ENCODE measurements at places on chromosomes 3 and 15. TPM values are rescaled to one million over a fixed set of nuclear protein-coding genes. Genes with fewer than 3 reads are reported as not detected.

GRCh38 chr3:9508781-9509180 lies 44.8 kb downstream of the LHFPL4 start:
- no peak for DNase-seq

- DNase-seq = no peak
Observed at GRCh38 chr3:187920913-187921312, 175.6 kb upstream of the BCL6 start.

- no peak for DNase-seq
Observed at GRCh38 chr3:129389572-129389937, 38.9 kb downstream of the EFCAB12 start.

DNA sequence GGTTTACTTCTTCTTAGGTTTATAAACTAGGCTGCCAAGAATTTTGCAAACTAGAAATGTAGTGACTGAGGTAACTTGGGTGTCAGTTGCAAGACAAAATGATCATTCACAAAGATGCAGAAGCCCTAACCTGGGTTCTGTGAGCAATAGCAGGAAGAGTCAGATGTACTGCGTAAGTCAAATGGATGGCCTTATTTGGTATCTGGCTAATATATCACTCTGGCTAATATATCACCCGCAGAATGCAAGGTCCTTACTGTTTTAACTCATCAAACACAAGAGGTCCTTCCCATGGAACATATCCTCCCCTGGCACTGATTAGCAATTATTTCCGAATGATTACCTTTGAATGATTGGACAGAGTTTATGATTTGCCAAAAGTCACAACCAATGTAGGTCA lies 37.4 kb downstream of the RBMS3 start:
- DNase-seq = no peak

- peak; percentile 38 for DNase-seq
Observed at GRCh38 chr3:10551139-10551538, 45.8 kb upstream of the ATP2B2 start.

DNA sequence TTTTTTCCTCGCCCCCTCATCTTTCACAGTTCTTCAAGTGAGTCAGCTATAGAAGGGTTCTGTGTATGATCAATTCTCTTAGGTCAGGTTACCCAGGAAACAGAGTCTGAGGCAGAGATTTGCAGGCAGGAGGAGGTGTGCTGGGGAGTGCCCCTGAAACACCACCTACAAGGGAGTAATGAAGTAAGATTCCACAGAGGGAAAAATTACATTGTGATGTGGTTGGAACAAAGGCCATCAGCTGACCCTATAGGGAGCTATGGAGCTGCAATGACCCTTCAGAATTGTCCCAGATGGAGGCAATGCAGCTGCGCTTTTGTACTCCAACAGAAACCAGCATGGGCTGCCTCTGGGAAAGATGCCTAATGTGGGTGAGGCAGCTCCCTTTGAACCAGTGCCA lies 142.2 kb upstream of the CNTN3 start:
- DNase-seq = no peak

DNA sequence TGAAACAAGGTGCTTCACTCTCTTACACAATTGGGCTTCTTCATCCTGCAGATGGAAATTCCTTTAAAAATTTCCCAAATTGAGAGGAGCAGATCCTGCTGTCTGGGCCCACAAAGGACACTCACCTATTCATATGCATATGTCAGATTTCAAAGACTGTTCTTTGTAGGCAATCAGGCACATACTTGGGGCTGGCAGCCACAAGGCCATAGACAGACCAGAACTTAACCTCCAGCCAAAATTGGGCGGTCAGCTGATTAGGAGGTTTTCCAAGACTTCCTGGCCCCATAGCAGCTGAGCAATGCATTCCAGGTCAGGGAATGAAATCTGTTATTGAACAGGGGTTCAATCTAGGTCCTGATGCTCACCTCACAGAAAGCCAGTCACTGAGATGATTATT lies 15.0 kb upstream of the HPS3 start:
- DNase-seq = no peak

GRCh38 chr3:140794507-140794906 lies 116.6 kb downstream of the TRIM42 start:
- DNase-seq = no peak

- DNase-seq = no peak
Observed at GRCh38 chr3:123547881-123548519, 36.9 kb downstream of the HACD2 start.

DNA sequence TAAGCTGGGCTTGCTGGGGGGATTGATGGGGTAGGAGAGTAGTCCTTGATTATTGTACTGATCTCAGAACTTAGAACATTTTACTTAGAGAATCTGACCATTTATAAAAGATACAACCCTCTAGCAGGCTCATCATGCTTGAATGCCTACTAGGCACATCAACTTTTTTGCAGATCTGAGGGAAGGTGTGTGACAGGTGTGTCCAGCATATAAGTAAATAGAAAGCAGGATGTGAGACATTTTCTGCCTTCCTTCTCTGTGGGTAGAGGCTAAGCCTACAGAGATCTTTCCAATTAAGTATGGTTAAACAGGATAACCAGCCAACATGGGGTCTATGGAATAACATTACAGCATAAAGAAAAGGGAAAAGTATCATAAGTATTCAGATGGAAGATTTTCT lies 159.1 kb downstream of the AKAP13 start:
- DNase-seq = no peak

DNA sequence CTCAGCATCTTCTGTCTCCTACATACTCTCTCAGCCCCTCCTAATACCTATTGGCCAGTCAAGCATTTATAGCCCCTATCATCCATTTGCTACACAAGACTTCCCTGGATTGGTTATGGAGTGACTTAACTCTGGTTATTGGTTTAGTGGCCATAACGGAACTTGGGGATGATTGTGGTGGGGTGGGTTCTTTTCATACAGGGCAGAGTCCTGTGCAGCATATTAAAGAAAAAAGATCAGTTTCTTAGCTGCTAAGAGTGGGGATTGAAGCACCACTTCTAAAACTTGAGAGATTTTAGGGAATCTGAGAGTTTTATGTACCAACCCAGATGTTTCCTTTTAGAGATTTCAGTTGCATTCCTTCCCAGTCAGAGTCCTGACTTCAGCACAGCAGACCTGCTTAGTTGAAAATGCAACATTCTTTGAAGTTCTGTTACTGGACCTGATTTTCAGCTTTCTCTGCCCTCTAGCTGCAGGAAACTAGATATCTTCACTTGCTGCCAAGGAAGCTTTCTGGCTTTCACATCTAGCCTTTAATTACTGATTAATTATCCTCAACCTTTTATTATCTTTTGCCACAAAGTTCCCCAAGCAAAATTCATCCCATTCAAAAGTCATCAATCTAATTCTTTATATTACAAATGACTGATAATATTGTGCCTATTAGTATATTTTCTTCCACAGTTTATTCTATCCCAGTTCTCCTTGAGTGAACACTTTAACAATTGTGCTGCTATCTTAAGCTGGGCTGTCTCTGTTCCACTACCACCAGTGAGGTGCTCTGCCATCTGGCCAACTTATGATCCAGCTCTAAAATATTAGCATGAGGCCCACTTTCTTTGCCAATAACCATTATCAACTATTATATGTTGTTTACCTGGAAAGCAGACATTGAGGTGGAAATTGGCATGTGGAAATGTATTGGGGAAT lies 906.0 kb upstream of the ALCAM start:
- DNase-seq = no peak

LRRC31 gene
- total RNA-seq = not detected

APBA2 gene
- total RNA-seq = 0.57 TPM

RLBP1 gene
- not detected for total RNA-seq
